ENCODE measurements at places on chromosomes 3 and 15.

- DNase-seq: peak; percentile 41
Observed at GRCh38 chr15:59691194-59691805, 2.2 kb upstream of the BNIP2 start.

DNA sequence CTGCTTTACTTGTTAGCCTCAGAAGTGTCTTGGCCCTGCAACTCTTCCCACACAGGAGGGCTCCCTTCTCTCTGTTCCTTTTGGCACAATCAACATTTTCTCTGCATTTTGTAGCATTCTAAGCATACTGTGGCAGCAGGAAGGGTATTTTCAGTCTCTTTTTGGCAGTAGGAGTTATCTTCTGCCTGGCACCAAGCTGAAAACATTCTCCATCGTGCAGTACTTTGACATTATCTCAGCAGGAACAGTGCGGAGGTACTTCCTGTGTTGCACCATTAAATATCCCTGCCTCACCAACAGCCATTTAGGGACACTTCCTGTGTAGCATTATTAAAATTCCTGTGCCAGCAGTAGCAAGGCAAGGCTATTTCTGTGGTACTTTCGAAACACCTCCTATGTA is 233.2 kb upstream of the SEMA6D start:
- no peak for DNase-seq

DNA sequence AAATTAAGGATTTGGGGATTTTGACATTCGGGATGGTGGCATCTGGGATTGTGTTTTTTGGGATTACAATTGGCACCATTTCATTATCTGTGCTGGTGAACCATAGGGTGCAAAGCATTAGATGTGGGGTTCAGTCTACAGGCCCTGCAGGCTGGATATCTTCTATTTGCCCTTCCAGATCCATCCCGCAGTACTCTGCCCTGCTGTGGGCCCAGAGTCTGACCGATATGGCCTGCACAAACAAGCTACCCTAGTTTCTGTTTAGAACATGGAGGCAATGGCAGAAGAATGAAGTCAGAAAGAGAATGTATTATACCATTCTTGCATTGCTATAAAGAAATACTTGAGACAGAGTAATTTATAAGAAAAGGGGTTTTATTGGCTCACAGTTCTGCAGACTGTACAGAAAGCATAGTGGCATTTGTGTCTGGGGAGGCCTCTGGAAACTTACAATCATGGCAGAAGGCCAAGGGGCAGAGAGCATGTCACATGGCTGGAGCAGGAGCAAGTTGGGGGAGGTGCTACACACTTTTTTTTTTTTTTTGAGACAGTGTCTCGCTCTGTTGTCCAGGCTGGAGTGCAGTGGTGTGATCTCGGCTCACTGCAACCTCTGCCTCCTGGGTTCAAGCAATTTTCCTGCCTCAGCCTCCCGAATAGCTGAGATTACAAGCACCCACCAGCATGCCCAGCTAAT is 93.7 kb downstream of the NCEH1 start:
- peak; percentile 15 for DNase-seq

DNA sequence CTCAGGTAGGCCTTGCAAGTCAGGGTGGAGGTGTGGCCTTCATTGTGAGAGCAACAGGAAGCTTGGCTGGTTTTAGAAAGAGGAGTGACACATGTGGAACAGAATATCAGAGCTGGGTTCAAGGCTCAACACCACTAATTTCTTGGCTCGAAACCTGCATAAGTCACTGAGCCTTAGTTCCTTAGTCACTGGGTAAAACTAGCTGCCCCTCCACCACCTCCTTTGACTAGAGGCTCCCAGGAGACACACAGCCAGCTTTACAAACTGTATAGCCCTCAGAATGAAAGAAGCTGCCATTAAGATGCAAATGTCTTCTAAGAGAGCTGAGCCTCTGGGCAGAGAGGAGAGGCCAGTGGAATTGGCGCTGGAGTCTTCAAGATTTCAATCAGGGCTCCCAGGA is 67.7 kb downstream of the CERS3 start:
- DNase-seq: no peak

DNA sequence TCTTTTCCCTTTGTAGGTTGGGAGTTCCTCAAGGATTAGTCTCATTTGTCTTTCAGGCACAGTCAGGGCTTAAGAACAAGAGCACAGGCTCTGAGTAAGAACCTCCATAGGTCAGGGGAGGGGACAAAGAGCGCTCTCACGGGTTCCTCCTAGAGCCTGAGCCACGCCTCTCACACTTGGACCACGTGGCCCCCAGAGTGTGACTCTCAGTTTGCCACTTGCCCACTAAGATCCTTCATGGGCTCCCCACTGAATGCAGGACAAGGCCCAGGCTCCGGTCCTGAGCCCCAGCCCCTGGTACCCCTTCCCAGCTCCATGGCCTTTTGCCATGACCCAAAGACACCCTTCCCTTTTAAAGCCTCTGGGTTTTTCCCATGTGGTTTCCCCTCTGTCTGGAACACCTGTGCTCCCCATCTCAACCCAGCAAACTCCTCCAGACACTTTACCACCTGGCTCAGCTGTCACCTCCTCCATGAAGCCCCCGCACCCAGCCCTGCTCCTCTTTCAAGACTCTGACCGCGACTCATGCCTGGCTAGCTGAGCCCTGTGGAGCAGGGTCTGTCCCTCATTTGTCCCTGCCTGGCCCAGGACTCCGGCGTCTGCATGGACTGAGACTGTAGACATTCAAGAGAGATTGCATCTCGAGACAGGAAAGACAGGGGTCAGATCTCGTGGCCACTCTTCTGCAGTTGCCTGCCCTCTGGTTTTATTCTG is 32.7 kb downstream of the IQSEC1 start:
- no peak for DNase-seq

All from foreskin melanocyte (primary cell).